CD4-positive, alpha-beta T cell treated with Interleukin-2 at 100 ng/mL for 4 hours (primary cell): ENCODE measurements at places on chromosomes 11 and 22.

DNA sequence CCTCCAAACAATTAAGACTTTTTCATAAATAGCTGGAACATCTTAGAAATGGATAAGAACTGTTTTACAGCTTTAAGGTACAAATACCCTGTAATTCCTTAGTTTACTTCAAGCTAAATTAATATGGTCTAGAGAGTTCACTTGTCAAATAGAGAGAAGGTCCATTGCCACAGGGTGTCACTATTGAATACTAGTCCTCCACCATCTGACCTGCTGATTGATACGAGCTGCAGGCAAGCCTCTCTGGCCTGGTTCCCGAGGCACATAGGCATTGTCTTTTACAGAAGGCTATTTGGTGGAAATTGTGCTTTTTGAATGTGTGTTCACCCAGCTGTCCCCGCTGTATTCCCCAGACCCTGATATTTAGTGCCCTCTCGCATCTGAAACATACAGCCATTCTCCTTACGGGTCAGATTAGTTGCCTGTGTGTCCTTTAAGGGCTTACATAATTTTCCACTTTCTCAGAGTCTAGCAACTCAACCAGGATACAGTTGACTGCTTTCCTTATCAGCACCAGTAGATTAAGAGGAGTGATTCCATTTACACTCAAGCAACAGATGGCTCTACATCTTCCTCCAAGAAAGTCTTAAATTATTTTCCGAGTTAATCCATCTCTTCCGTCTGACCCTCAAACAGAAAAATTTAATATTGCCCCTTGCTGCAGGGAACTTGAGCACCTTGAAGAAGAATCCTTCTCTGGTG lies 788.8 kb upstream of the FAT3 start:
- DNase-seq: no peak

DNA sequence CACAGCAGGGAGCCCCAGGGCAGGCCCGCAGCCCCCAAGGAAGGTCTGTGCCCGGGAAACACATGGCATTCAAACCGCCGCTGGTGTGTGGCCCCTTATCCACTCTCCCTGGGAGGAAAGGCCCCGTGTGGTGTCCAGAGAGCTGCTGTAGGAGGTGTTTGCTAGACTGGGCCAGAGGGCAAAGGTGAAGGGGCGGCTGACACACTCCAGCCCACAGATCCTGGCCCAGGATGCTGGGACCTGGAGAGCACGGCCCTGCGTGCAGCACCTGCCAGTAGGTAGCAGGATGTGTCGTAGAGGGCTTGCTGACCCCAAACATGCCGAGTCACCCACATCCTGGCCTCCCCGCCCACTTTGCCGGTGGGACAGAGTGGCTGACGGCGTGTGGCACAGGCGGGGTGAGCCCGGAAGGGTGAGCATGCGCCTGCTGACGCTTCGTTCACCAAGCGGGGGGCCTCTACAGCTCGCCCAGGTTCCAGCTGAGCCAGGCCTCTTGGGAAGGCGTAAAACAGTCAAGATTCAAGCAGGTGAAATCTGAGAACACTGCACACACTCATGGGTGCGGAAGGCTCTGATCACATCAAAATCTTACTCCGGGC lies 11.0 kb downstream of the OSBPL5 start:
- DNase-seq: no peak

- DNase-seq: no peak
Measured at GRCh38 chr11:70281156-70281609, 10.7 kb downstream of the PPFIA1 start.

DNA sequence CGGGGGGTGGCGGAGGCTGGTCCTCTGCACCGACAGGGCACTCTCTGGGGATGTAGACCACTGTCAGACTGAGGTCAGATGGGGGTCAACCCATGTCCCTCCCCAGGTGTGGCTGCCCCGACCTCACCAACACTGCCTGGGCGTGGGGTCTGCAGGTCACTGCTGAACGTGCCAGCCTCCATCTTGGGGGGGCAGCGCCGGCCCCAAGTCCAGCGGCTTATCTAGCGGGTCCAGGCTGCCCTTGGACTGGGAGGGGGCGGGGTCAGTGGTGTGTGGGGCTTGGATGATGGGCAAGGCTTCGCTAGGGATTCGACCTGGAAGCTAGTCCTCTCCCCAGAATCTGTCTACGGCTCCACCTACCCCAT lies 178.2 kb downstream of the IGLL1 start:
- DNase-seq: no peak

GRCh38 chr11:60851327-60852104 lies 4.2 kb downstream of the PTGDR2 start:
- DNase-seq: no peak

DNA sequence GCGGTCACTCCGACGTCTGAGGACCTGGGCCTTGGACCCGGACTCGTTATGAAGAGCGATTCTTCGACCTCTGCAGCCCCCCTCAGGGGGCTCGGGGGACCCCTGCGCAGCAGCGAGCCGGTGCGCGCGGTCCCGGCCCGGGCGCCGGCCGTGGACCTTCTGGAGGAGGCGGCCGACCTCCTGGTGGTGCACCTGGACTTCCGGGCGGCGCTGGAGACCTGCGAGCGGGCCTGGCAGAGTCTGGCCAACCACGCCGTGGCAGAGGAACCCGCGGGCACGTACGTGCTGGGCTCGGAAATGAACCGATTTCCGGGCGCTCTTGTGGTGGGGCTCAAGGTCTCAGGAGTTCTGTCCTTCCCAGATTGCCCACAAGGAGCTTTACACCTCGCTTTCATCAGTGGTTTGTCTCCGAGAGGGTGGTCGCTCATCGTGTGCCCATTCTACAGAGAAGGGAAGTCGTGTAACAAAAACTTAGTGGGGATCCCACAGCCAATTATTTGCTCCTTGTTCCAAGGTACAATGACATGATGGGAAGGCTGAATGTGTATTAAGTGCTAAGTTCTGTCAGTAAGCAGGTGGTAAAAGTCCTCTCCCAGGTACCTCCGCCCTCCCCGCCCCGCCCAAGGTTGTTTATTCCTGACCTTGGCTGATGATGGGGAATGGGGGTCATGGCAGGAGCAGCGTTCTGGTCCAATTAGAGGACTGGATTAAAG lies 695 bp downstream of the PEX26 start:
- peak; percentile 16 for DNase-seq
